Activated naive CD4-positive, alpha-beta T cell (primary cell): ENCODE measurements at places on chromosomes 13 and 19.

GRCh38 chr19:9936326-9937000 lies at the start of gene OLFM2:
Gene OLFM2, minus strand, starts transcription at chr19:9936515. Its CDS starts 149 bp downstream, at chr19:9936366.
- DNase-seq = no peak

- no peak for DNase-seq
Observed at GRCh38 chr13:40472427-40473220, 193.8 kb downstream of the FOXO1 start.

GRCh38 chr19:38455031-38455430 lies 21.5 kb downstream of the RYR1 start:
- no peak for DNase-seq

DNA sequence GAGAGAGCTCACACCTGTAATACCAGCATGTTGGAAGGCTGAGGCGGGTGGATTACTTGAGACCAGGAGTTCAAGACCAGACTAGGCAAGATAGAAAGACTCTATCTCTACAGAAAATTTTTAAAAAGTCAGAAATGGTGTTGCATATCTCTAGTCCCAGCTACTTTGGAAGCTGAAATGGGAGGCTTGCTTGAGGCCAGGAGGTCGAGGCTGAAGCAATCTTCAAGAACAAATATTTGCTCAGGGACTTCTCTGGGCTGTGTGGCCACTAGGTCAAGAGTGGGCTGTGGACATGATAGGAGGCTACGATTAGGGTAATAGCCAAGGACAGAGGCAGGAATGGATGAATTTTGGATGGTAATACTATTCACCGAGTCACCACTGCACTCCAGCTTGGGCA lies 135.8 kb upstream of the PEG3 start:
- no peak for DNase-seq

- no peak for DNase-seq
Observed at GRCh38 chr13:40878823-40879222, 89.4 kb downstream of the SLC25A15 start.

DNA sequence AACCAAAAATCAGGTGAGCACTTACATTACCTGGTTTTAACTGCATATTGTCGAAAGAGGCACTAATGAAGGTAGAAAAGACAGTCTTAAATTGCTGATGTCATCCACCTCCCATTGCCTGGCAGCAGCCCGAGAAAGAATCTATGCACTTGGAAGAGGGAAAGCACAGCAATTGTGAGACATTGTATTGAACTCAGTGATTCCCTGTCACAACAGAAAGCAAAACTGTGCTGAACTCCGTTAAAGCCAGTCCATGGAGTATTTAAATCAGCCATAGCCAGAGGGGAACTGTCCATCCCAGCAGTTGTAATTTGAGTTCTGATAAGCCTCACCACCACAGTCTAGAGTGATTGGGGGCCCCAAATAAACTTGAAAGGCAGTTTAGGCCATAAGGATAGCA lies 466.6 kb upstream of the PCDH9 start:
- no peak for DNase-seq

- DNase-seq = no peak
Observed at GRCh38 chr19:47106821-47107201, 6.8 kb downstream of the ZC3H4 start.

- DNase-seq = no peak
Observed at GRCh38 chr13:38395497-38395788, 45.8 kb downstream of the UFM1 start.

DNA sequence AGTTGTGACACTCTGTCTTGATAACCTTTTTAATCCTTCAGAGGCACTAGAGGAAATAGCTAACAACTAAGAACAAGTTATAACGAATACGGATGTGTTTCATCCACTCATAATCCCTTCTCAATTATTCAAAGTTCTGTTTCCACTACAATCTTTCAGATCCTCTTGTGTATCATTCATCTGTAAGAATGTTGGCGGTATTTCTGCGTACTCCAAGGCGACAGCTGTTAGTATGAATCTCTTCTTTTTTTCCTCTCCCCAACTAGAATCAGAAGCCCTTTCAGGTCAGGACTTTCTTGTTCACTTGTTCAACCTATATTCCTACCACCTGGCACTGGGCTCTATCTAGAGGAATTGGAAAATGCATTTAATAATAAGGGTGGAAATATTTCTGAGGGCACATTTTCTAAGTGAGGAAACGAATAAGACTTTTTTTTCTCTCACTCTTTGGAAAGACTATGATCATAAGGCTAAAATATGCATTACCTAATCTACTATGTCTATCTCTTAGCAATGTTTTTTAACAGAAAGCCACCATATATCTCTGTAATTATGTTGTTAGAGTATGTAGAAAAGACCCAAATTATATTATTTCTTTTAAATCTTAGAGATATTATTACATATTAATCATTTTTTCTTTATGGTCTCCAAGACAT lies 492.9 kb downstream of the PCDH20 start:
- no peak for DNase-seq

DNA sequence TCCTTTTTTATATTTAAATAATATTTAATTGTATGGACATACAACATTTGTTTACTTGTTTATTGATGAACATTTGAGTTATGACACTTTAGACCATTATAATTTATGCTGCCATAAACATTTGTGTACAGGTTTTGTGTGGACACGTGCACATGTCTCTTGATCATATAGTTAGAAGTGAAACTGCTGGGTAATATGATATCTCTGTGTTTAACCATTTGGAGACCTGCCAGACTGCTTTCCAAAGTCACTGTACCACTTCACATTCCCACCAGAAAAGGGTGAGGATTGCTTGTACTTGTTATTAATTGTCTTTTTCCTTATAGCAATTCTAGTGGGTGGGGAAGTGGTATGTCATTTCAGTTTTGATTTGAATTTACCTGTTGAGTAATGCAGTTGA lies 145.6 kb upstream of the KLHL1 start:
- no peak for DNase-seq

DNA sequence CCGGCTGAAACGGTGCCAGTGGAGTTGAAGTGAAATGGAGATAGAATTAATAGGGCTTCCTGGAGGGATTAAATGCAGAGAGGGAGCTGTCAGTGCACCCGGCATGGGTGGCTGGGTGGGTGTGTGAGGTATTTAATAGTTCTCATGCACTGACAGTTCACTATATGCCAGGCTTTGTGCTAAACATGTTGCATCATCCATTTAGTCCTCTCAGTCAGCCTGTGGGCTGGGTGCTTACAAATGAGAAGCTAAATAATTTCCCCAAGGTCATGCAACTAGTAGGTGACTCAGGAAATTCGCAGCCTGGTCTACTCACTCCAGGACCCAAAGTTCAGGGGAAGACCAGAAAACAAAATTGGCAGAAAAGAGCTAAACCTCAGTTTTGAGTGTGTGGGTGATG lies 63.5 kb upstream of the SPATA13 start:
- DNase-seq = no peak

GRCh38 chr19:13748169-13748828 lies 16.0 kb upstream of the MRI1 start:
- no peak for DNase-seq

- no peak for DNase-seq
Observed at GRCh38 chr19:29121684-29122083, 91.3 kb downstream of the UQCRFS1 start.

GRCh38 chr13:71089056-71089455 lies 777.9 kb downstream of the DACH1 start:
- DNase-seq = no peak

DNA sequence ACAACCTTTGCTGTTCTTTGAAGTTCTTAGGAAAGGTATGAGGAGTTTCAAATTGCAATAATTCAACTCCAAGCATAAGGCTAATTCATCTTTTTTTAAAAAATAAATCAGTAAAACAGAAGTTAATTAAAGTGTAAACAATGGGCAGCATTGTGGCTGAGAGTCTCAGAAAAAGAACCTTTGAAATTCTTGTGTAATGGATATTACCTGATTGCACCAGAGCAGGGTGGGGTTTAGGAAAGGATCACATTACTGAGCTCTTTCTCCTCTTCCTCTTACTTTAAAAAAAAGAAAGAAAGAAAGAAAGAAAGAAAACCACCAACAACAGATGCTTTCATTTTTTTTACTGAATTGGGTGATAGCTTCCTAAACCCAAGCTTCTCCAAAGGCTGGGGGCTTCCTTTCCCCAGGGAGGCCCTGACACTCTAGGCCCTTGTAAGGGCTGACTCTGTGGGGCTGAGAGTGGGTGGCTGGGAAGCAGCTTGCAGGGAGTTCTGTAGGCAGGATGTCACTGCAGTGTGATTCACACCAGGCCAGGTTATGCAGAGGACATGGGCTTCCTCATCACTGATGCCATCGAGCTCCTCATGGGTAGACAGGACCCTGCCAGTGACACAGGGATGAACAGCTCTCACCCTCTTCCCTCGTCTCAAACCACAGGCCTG lies 564.5 kb downstream of the FGF9 start:
- DNase-seq = no peak

DNA sequence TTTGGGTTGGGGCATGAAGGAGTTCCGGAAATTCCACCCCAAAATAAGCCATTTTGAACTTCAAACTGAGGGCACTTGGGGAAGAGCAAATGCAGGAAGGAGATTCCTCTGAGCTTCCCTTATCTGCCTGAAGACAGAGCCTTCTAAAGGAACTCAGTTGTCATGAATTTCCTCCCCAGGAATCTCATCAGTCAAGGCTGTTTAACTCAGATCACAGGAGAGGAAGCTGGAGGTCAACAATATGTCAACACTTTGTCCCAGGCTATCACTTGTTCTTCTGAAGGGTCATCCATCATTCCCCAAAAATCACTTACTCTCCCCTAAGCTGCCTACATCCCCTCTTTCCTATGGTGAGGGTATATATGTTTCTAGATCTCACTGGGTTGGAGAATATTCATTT lies 26.0 kb upstream of the CHST8 start:
- no peak for DNase-seq

DNA sequence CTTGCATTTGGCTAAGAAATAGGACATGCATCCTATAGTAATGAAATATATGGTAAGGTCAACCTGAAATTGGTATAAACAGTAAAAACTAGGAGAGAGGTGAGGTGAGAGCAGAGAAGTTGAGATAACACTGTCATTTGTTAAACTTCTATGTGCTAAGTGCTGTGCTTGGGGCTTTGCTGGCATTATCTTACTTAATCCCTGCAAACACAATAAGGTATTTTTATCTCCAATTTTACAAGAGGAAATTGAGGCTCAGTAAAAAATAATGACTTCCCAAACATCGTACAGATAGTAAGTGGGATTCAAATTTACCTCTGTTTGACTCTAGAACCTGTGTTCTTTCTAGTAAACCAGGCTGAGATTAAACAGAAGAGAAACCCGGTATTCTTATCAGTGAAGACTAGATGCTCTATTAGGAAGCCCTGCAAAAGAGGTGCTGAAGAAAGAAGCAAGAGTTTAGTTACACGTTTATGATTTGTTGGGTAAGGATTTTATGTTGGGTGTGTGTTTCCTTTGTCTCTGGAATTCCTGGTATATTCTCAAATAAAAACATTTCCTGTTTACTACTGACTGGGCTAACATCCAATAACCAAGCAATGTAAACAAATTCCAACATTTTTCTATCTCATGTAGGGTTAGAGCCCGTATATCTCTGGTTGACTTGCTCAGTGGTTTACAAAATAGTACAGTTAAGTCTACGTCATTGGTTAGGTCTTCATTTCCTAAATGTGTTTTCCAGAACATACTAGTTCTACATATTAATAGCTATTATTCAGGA lies 137.3 kb upstream of the FNDC3A start:
- DNase-seq = no peak

DNA sequence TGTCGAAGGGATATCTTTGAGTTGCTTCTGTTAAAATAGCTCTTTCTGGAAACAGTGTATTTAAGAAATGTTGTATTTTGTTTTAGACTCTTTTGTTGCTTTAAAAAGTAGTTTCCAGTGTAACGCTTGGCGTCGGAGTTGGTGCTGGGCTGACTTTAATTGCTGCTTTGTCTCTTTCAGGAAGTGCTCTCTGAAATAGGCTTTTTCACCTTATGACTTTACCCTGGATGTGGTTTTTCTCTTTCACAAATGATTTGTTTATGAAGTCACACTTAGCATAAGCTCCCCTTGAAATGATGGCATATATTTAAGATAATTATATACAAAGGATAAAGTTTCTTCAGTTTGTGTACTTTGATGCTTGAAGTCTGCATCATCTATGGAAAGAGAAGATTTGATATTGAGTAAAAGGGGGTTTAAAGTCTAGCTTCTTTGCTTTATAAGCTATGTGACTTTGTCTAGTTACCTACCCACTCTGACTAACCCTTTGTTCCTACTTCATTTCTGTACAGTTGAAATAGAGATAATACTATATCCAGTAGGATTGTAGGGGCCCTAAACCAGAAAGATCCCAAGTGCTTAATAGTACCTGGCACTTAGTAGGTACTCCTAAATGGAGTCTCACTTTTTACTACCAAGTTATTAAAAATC lies at the start of gene GPR18:
GPR18 (minus strand) TSS at position 170 of the 651 bp plus-strand sequence. CDS start 2,507 bp downstream, outside the sequence.
- no peak for DNase-seq

DNA sequence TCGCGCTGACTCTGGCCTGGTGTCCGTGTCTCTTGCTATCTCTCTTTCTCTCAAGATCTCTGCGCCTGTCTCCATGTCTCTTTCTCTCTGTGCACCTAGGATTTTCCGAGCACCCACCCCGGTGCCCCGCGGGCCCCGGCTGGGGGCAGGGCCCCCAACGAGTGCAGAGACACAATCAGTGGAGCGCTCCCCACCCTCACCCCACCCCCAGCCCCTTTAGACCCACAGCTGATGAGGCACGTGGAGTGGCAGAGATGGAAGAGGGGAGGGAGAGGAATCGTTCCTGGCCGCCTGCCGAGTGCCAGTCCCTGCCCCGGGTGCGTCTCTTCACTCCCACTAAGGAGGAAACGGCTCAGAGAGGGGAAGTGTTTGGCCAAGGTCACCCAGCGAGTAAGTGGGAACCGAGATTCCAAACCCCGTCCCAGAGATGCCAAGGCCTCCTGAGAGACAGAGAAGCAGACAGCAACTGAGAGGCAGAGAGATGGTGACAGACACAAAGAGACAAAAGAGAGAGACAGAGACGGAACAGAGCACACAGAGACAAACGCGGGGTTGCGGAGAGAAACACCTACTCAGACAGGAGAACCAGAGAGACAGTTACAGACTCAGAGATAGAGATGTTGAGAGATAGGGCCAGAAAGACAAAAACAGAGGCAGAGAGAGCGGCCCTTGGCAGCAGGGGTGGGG lies 626 bp upstream of the BCL3 start:
- no peak for DNase-seq

GRCh38 chr13:33958964-33959363 lies 141.0 kb downstream of the RFC3 start:
- DNase-seq = no peak

GRCh38 chr13:112431734-112432133 lies 55.6 kb downstream of the SPACA7 start:
- DNase-seq = no peak

- no peak for DNase-seq
Observed at GRCh38 chr13:63128716-63129115, 1713.1 kb upstream of the PCDH20 start.

- DNase-seq = no peak
Observed at GRCh38 chr13:74243637-74244526, 109.7 kb upstream of the KLF12 start.

DNA sequence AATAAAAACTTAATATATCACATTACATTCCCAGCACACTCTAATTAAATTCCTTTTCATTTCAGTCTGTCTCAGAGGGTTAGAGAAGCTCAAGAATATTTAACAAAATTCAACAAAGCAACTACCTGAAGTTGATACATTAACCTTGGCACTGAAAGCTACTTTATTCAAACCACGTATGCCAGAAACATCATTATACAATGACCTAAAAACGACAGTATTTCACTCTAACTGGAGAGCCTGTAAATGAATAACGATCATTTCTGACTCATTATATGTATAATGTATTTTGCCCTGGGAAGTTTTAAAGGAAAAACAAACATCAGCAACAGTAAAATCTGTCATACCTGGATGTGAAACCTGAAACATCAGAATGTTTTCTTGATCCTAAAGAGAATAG lies 270.1 kb downstream of the SLITRK5 start:
- DNase-seq = no peak
